M059J (cell line): ENCODE measurements at places on chromosomes 2 and 18. TPM values are rescaled to one million over a fixed set of nuclear protein-coding genes. Genes with fewer than 3 reads are reported as not detected.

The CNGA3 gene
- total RNA-seq: not detected in 2 replicates

The KCNG2 gene
- not detected in 2 replicates for total RNA-seq

The DYNAP gene
- total RNA-seq: not detected in 2 replicates

The PUM2 gene
- 15.5 and 25.6 TPM in 2 replicates for total RNA-seq

The GAD1 gene
- total RNA-seq: 3.0 and 3.6 TPM in 2 replicates

The CNDP1 gene
- total RNA-seq: not detected in 2 replicates

The ABCG8 gene
- not detected in 2 replicates for total RNA-seq

The HRH4 gene
- not detected in 2 replicates for total RNA-seq

The CD8A gene
- total RNA-seq: not detected in 2 replicates

The GCG gene
- total RNA-seq: not detected in 2 replicates

The UGP2 gene
- total RNA-seq: 98.4 and 125 TPM in 2 replicates

The DAW1 gene
- total RNA-seq: 0.30 TPM in 1 of 2 replicates, not detected in the other

The SP140 gene
- 2.0 and 11.8 TPM in 2 replicates for total RNA-seq

The DIS3L2 gene
- total RNA-seq: 7.4 and 10.6 TPM in 2 replicates

The CCDC85A gene
- total RNA-seq: 10.2 and 23.3 TPM in 2 replicates

The GNAL gene
- 0.02 and 0.15 TPM in 2 replicates for total RNA-seq

The MYCN gene
- total RNA-seq: not detected in 2 replicates

The DPP10 gene
- not detected in 2 replicates for total RNA-seq

The SLC35G4 gene
- not detected in 2 replicates for total RNA-seq

The POTEI gene
- 0.02 TPM in 1 of 2 replicates, not detected in the other for total RNA-seq

The DNAJC27 gene
- 1.5 and 2.9 TPM in 2 replicates for total RNA-seq

The C2orf80 gene
- not detected in 2 replicates for total RNA-seq

The SLC11A1 gene
- total RNA-seq: 0.02 and 0.07 TPM in 2 replicates

The UPP2 gene
- not detected in 2 replicates for total RNA-seq

The POLE4 gene
- total RNA-seq: 11.7 and 18.4 TPM in 2 replicates

The LOXL3 gene
- total RNA-seq: 43.9 and 66.9 TPM in 2 replicates

The ZNF638 gene
- total RNA-seq: 43.5 and 44.7 TPM in 2 replicates

The LINC00305 gene
- total RNA-seq: not detected in 2 replicates

The KIAA2012 gene
- not detected in 2 replicates for total RNA-seq

The ARPC2 gene
- total RNA-seq: 359 and 456 TPM in 2 replicates

The CHAC2 gene
- total RNA-seq: 13.9 and 14.6 TPM in 2 replicates

The SULT1C3 gene
- not detected in 2 replicates for total RNA-seq

The LYG1 gene
- 0.96 TPM in 1 of 2 replicates, not detected in the other for total RNA-seq

The FBLN7 gene
- 3.0 and 3.9 TPM in 2 replicates for total RNA-seq

The MYO5B gene
- 4.1 and 5.5 TPM in 2 replicates for total RNA-seq

The FEV gene
- total RNA-seq: not detected in 2 replicates

The RNU2-63P gene
- not detected in 2 replicates for total RNA-seq

The CREG2 gene
- 0.15 and 0.86 TPM in 2 replicates for total RNA-seq

The LYPD6B gene
- total RNA-seq: 27.0 and 28.8 TPM in 2 replicates

The RGPD8 gene
- 0.49 and 1.4 TPM in 2 replicates for total RNA-seq

The AQP12A gene
- not detected in 2 replicates for total RNA-seq

The ELOA2 gene
- not detected in 2 replicates for total RNA-seq

The TDRD15 gene
- not detected in 2 replicates for total RNA-seq

The C2orf81 gene
- total RNA-seq: 0.57 and 1.6 TPM in 2 replicates

The MC4R gene
- not detected in 2 replicates for total RNA-seq

The INHBB gene
- 0.94 and 0.96 TPM in 2 replicates for total RNA-seq

The LANCL1 gene
- total RNA-seq: 28.0 and 46.6 TPM in 2 replicates

The ATP8B1 gene
- 39.5 and 68.5 TPM in 2 replicates for total RNA-seq

The VIT gene
- total RNA-seq: 34.0 and 44.7 TPM in 2 replicates

The ALPI gene
- total RNA-seq: not detected in 2 replicates

The PSMA8 gene
- total RNA-seq: 0.15 TPM in 1 of 2 replicates, not detected in the other

The CPLX4 gene
- total RNA-seq: not detected in 2 replicates

The GKN1 gene
- total RNA-seq: not detected in 2 replicates

The INPP5D gene
- total RNA-seq: not detected in 2 replicates

The FAM210A gene
- total RNA-seq: 12.0 and 23.0 TPM in 2 replicates

The TEX261 gene
- total RNA-seq: 61.5 and 107 TPM in 2 replicates

The PAIP2B gene
- total RNA-seq: 0.52 and 0.81 TPM in 2 replicates

The LIMS4 gene
- total RNA-seq: 0.76 and 0.94 TPM in 2 replicates

The TCF4 gene
- total RNA-seq: 57.2 and 70.7 TPM in 2 replicates
